Stimulated activated CD4-positive, alpha-beta T cell treated with anti-CD3 and anti-CD28 coated beads, Interleukin-15, amount 100 ng/mL, for 1 hour (primary cell): ENCODE measurements at places on chromosomes 3 and 15.

DNA sequence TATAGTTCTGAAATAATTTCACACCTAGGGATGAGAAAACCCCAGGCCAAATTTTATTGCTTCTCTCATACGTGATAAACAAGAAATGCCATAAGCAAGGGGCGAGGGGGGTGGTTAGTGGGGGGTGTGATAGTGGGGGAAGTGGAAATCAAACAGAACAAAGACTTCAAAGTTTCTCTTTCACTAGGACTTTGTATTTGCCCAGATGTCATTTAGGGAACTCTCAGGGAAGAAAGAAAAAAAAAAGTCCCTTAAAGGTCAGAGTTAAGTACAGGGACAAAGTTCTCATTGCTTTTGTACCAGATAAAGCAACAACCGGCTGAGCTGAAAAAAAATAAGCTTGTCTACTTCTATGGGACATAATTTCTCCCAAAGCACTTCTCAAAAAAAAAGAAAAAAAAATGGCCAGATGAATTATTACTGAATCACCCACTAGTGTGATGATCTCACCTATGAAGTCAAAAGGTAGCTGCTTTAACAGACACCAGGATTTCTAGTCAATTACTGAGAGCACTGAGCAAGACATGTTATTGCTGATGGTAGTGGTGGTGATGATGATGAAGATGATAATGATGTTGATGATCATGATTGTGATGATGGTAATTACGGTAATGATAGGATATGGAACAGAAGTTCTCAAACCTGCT lies 56.2 kb downstream of the FHIT start:
- no peak for DNase-seq

GRCh38 chr3:13040361-13041074 lies 32.7 kb downstream of the IQSEC1 start:
- no peak for DNase-seq

GRCh38 chr3:9279966-9280365 lies 30.5 kb upstream of the SRGAP3 start:
- DNase-seq = no peak

GRCh38 chr15:64746921-64747320 lies 28.5 kb downstream of the RBPMS2 start:
- no peak for DNase-seq

DNA sequence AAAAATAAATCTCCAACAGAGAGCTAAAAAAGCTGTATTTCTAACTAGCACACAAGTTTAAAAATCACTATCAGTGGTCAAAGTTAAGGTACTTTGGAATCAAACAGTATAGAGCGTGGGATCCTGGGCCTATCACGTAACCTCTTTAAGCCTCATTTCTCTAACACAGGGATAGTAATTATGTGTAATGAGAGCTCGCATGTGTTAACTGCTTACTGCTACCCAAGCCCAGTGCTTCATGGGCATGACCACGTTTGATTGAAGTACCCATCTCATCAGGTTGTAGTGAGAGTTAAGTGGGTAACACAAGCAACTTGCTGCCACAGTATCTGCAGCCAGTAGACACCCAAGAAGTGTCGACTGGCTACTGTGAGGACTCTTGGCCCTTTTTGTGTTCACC lies 28.2 kb upstream of the NOX5 start:
- DNase-seq = no peak

DNA sequence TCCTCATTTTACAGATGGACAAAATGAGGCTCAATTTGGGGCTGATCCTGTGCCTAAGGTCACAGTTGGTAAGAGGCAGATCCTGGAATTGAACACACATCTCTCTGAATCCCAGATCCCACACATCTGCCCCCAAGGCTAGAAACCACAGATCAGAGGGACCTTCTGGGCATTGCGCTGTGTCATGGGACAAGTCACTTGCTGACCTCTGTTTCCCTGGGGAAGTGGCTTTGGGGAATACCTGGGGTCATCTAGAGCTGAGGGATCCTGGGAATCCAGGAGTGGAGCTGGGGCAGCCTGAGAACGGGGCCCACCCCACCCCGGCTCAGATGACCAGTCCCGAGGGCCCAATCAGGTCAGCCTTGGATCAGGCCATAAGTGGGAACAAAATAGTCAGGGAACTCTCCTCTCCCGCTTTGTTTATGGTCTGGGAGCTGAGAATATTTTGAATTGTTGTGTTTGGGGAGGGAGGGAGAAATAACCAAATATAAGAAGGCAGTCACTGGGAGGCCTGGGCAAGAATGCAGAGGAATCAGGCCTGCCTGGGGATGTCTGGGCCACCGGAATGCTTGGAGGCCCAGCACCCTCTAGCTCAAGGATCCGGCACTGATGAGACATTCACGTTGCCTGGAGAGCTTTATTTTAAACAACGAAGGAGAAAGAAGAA lies 8.8 kb upstream of the SLC6A6 start:
- DNase-seq = no peak

DNA sequence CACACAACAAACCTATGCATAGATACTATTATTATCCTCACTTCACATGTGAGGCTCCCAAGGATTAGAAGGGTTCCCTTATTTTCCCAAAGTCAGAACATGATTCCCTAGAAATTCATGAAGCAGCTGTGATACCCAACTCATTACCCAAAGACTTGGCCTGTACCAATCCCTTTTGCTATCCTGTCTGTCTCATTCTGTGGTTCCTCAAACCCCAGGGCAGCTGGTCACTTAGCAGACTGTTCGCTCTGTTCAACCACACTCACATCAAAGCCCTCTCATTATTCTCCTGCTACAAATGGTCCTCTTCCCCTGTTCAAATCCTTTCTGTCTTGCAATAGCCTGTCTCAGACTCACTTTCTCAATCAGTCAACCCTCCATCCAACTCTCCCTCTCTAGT lies 154.3 kb upstream of the TRIM42 start:
- no peak for DNase-seq

GRCh38 chr3:23648326-23648995 lies 157.3 kb upstream of the UBE2E1 start:
- no peak for DNase-seq

- DNase-seq = no peak
These were observed 256.1 kb downstream of the PLCL2 start for GRCh38 chr3:17140670-17141505.

GRCh38 chr3:52317208-52318000 lies 1.3 kb downstream of the DNAH1 start:
- DNase-seq = peak; percentile 53

DNA sequence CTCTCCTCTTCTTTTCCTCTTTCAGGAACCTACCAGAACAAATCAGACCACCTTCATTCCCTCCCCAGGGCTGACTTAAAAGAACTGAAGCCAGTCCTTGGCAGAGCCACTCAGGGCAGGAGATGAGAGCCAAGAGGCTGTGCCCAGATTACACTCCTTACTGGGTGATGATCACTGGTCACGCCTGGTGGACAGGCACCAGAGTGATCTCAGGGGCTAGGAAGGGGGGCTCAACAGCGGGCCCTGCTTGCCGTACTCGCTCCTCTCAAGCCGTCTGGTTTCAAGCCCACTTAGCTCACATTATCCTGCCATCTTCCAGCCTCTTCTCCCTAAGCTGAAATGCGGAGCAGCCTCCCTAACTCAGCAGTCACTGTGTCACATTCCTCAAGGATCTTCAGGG lies 1.7 kb upstream of the FAH start:
- DNase-seq = no peak

DNA sequence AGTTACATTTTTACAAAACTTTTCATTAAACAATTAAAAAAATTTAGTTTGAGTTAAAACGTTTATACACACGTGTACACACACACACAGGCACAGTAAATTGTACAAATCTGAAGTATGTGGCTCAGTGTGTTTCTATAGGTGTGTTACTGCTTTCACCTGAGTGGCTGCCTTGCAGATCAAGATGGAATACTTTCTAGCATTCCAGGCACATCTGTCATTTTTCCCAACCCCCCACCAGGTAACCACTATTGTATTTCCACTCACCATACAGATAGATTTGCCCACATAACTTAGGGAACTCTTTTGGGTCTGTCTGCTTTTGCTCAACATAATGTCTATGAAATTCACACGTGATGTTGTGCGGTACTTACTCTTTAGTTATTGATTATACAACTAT lies 141.1 kb downstream of the PTPRG start:
- DNase-seq = no peak

GRCh38 chr15:32857732-32858131 lies 139.9 kb downstream of the GREM1 start:
- no peak for DNase-seq

DNA sequence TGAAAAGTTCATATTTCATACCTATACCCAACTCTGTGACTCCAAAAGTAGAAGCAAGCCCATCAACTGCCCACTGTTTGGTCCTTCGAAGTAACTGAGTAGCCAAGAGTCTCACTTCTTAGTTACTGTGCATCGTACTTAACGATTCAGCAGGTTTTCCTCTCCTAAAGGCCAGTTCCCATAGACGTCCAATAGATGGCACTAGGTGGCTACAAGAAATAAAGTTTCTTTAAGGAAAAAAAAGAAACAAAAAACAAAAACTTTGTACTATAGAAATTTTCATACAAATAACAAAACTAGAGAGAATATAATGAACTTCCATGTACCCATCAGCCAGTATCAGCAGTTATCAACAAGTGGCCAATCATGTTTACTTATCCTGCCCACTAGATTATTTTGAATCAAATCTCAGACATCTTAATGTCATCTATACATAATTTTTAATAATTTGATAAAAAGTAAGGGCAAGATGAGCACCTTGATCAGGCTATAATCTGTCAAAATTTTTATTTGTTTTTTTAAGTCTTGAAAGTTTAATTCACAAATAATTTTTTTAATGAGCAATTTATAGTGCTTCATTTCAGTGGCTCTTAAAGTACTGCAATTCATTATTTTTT lies 63.8 kb upstream of the ACP3 start:
- DNase-seq = no peak

DNA sequence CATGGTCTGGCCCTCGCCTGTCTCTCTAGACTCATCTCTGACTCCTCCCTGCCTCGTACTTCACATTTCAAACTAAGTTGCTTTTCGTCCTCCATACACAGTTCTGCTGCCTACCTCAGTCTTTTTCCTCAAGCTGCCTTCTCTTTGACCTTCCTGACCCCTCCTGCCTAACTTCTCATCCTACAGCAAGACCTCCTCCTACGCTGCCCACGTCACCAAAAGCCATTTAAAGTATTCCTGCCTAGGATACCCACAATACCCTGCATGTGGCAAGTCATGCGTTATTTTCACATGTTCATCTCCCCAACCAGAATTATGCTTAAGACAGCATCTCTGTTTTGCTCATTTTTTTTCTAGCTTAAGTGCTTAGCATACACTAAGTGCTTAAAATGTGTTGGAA lies 56.7 kb downstream of the LHFPL4 start:
- DNase-seq = no peak

DNA sequence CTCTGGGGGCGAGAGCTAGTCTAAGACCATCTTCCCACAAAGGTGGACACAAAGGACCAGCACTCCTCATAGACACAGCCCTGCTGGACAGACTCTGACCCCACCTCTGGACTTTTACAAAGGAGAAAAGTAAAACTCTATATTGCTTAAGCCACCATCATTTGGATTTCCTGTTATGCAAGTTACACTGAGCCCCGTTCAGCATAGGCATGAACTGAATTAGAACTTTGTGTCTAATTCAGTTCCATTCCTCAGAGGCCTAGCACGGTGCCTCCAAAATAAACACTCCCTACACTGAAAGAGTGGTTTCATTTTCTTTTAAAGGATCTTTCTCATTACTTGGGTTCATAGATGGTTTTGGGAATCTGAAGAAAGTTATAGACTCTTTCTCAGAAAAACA lies 79.2 kb upstream of the OCA2 start:
- no peak for DNase-seq

GRCh38 chr3:54633444-54634121 lies 294.3 kb downstream of the LRTM1 start:
- no peak for DNase-seq
